Fibroblast of lung (primary cell): ENCODE measurements at places on chromosomes 3 and 15. TPM values are rescaled to one million over a fixed set of nuclear protein-coding genes. Genes with fewer than 3 reads are reported as not detected.

GRCh38 chr3:98532709-98533571 lies 1.2 kb downstream of the GPR15 start:
- H3K4me3 ChIP-seq: no peak overlapping the region
- H3K4me1 ChIP-seq: no peaks in the 10 kb centered on the region
- no peaks in the 10 kb centered on the region for H3K36me3 ChIP-seq
- H3K27ac ChIP-seq: no peak overlapping the region

- no peaks in the 10 kb centered on the region for H3K27me3 ChIP-seq
- no peak for DNase-seq
- no peak overlapping the region for H3K27ac ChIP-seq
- no peaks in the 10 kb centered on the region for H3K4me1 ChIP-seq
- no peaks in the 10 kb centered on the region for H3K36me3 ChIP-seq
- no peak overlapping the region for H3K4me3 ChIP-seq
Measured at GRCh38 chr15:100001405-100001804, 268.2 kb upstream of the LYSMD4 start.

GRCh38 chr3:69079269-69080159 lies 651 bp downstream of the UBA3 start:
- H3K4me1 ChIP-seq: peaks cover 25% of the 10 kb centered on the region
- H3K36me3 ChIP-seq: no peaks in the 10 kb centered on the region
- no peaks in the 10 kb centered on the region for H3K27me3 ChIP-seq
- no peak for DNase-seq
- peak overlapping the region; percentile 90 for H3K4me3 ChIP-seq
- peak overlapping the region; percentile 54 for H3K27ac ChIP-seq

DNA sequence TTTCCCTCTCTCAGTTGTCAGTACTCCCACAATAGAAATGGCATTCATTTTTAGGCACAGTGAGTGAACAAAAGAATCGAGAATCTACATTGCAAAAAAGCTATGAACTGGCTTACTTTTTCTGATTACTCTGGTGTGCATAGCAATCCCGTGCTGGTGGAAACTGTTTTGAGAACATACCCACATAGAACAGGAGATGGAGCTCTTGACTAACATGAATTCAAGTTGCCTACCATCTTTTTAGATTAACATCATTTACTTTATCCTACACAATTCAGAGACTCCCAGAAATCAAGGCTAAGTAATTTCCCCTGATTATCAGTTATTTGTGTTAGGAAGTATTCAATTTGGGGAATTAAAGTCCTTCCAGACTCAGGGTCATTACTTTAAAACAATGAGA lies 326.6 kb downstream of the ARPP21 start:
- H3K27me3 ChIP-seq: no peaks in the 10 kb centered on the region
- no peaks in the 10 kb centered on the region for H3K4me1 ChIP-seq
- H3K36me3 ChIP-seq: no peaks in the 10 kb centered on the region
- H3K27ac ChIP-seq: no peak overlapping the region

GRCh38 chr15:77069521-77070121 lies 1.3 kb downstream of the TSPAN3 start:
- no peaks in the 10 kb centered on the region for H3K36me3 ChIP-seq
- peak overlapping the region; percentile 27 for H3K27ac ChIP-seq
- peaks cover 8% of the 10 kb centered on the region for H3K4me1 ChIP-seq
- DNase-seq: no peak

Gene HDC
- total RNA-seq: not detected in 2 replicates

Gene GORASP1
- 27.2 and 37.5 TPM in 2 replicates for total RNA-seq

Gene LRTM1
- not detected in 2 replicates for total RNA-seq
